ENCODE measurements at places on chromosomes 7 and 10.

DNA sequence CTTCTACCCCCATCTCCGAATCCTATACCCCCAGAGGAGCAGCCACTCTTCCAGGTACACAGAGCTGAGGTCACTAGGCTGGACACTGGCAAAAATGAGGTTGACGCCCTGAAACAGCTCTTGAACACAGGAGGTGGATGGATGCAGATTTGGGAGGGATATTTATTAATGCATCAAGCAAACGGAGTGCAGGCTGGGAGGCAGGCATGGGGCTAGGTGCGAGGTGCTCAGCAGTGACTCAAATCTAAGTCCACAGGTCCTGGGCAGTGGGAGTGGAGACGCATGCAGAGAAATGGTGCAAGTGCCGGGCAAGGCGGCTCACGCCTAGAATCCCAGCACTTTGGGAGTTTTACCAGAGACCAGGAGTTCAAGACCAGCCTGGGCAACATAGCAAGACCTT lies 11.0 kb downstream of the GUSB start:
- DNase-seq = no peak

GRCh38 chr7:11698384-11698871 lies 133.6 kb downstream of the THSD7A start:
- DNase-seq = no peak

GRCh38 chr10:91519899-91520514 lies 109.9 kb downstream of the HECTD2 start:
- no peak for DNase-seq

DNA sequence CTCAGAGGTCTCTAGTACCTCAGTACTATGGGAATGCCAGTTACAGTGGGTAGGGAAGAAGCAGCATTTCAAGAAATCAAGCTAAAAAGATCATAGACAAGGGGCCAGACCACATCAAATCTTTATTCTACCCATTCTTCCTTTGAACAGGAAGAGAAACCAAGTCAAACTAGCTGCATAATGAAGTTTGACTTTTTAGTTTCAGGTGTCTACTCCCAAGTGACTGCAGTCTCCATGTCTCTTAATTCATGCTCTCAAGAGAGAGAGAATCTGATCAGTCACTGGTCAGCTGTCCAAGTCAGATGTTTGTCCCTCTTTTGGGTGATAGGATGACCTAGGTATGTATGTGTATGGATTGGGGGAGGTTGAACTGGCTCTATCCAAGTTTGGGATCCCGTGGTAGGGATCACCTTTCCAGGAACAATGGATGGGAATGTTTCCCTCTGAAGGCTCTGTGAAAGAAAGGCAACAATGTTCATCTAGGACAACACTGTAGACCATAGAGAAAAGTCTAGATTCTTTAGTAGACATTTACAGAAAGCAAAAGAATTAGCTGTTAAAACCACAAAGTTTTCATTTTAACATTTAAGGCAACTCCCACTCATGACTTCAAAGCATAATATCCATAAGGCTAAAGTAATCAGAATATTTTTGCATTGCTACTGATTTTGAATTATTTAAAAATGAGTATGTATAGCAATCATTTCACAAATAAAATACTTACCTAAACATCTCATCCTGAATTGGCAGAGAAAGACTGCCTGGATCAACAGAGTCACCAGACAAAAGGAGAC lies 30.1 kb upstream of the PRTFDC1 start:
- DNase-seq = no peak

DNA sequence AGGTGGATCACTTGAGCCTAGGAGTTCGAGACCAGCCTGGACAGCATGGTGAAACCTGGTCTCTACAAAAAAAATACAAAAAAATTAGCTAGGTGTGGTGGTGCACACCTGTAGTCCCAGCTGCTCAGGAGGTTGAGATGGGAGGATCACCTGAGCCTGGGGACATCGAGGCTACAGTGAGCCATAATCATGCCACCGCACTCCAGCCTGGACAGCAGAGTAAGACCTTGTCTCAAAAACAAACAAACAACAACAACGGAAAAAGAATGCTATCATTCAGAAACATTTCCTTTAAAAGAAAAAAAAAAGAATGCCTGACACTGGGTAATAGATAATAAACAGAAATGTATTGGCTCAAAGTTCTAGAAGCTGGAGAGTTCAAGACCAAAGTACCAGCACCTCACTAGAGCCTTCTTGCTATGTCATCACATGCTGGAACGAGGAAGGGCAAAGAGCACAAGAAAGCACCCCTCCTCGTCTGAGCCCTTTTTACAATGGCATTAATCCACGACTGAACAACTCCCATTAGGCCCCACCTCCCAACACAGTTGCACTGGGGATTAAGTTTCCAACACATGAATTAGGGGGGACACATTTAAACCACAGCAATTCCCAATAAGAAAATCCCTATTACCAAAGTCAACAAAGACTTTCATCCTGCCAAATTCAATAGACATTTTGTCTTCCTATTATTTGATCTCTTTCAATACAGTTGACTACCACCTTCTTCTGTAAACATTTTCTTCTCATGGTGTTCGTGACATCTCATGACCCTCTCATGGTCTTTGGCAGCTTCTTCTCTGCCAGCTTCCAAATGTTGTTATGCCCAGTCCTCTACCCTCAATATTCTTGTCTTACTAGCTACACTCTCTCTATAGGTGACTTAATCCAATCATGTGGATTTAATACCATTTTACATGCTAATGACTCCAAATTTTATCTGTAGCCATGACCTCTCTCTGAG lies 20.0 kb downstream of the AKR1D1 start:
- DNase-seq = no peak

GRCh38 chr7:25256333-25256819 lies 28.1 kb upstream of the NPVF start:
- DNase-seq = no peak

DNA sequence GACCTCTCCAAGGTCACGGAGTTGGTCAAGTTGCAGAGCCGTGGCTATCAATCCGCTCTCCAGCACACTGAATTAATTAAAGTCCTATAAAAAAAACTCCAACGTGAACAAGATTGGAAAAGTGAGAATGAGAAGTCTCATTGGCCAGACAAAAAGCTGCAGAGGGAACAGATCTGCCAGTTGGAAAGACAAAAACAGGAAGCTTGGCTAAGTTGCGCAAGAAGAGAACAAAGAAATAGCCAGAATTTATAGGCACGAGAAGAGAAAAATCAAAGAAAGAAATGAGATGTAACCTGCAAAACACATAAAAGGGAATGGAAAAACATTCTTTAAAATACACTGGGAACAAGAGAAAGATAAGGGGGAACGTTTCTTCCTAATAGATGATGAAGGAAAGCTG lies 45.7 kb upstream of the CRTAC1 start:
- DNase-seq = no peak

DNA sequence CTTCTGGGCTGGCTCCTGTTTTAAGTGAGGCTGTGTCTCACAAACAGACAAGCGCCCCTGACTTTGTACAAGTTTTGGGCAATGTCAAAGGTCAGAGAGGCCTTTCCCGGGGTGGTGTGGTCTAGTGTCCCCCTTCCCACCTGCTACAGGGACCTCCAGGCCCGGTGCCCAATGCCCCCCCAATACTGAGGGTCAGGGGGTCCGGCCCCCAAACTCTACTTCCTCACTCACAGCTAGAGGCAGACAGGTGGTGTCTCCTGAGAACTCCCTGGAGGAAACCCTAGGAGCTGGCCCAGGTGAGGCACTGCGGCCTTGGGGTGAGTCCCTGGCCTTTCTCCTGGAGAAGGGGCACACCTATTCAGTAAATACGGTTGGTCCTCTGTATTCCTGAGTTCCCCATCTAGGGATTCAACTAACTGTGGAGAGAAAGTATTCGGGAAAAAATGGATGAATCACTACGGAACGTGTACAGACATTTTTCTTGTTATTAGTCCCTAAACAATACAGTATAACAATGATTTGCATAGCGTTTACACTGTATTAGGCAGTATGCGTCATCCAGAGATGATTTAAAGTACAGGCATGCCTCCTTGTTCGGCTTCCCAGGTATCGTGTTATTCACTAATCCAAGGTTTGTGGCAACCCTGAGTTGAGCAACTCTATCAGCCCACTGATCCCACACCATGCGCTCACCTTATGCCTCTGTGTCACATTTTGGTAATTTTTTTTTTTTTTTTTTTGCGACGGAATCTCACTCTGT lies 308.1 kb downstream of the WDR37 start:
- no peak for DNase-seq

DNA sequence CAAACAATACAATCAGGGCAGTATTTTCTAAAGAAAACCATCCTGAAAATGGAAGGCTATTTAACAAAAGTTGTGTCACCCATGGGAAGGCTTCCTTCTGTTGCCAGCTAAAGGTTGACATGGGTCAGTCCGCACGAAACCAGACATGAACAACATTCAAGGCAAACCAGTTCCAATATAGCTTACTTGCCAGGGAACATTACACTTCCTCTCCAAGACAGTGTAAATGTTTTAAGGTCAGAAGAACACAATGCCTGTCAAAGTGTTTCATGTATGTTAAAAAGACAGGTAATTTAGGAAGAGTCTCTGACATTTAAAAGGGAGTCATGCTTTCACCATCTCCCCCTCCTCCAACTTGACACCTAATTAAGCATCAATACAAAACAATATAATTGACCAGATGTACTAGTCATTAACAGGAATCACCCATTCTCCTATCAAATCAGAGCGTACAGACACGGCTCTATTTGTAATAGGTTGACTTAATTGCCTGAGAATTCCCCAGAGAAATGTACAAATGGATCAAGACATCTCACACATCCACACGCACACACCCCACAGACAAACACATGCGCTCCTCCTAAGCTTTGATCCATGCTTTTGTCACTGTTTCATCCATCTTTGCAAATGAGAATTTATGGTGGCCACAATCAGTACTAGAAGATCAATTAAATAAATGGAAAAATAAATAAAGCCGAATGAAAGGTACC lies 69.5 kb downstream of the CACNA2D1 start:
- no peak for DNase-seq

- DNase-seq = peak; percentile 51
These were observed 11.4 kb downstream of the KDM7A start for GRCh38 chr7:140165422-140165821.

GRCh38 chr10:77157248-77158019 lies 480.2 kb downstream of the KCNMA1 start:
- no peak for DNase-seq

DNA sequence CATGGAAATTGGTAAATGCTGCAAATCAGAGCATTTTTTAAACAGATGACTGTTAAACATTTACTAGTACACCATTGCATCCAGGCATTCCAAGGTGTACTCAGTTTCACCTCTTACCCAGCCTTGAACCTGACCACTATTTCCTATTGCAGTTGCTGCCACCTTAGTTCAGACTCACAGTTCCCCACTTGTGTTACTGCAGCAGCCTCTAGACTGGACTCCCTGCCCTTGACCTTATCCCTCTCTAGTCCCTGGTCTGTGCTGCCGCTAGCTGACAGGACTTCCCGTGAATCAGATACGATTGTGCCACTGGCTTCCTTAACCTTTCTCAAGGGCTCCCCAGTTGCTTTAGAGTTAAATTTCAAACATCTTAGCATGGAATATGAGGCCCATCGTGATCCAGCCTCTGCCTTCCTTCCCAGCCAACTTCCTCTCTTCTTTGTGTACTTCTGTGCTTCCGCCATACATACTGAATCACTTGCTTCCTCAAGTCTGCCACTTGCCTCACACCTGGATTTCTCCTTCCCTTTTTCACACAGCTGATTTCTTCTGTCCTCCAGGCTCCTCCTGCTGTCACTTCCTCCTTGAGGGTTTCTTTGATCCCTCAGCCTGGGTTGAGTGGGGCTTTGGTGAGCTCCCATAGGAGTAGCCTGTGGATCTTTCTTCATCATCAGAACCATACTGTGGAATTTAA lies 118.7 kb upstream of the GJD4 start:
- DNase-seq = no peak

DNA sequence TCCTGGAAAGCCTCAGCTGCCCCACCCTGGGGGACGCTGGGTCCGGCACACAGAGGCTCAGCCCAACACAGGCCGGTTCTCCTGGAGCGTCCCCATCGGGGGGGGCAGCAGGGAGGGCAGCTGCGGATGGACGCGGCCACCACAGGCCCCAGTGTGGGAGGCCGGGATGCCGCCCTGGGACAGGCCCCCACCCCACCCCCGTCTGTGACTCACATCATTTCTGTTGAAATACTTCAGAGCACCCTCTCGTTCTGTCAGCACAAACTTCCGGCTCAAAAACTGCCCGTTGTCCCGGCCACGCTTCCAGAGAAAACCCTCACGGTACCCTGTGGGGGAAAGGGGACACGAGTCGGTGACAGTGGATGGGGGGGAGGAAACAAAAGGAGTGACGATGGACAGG lies 28.5 kb downstream of the GET4 start:
- no peak for DNase-seq

DNA sequence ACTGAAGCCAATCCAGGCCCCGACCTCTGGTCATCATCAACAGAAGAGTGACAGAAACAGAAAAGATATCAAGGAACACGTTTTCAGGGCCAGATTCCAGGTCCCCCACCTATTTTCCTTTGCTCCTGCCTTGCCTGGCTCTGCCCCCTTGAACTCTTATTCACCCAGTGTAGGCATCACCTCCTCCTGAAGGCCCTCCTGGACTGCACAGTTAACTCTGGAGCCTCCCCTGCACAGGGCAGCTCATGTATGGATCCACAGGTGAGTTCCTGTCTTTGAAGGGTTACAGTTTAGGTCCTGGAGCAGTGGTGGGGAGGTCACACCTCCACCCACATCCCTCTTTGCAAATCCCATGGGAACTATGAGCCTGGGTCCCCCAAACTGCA lies 163.3 kb upstream of the TNRC18 start:
- DNase-seq = no peak

DNA sequence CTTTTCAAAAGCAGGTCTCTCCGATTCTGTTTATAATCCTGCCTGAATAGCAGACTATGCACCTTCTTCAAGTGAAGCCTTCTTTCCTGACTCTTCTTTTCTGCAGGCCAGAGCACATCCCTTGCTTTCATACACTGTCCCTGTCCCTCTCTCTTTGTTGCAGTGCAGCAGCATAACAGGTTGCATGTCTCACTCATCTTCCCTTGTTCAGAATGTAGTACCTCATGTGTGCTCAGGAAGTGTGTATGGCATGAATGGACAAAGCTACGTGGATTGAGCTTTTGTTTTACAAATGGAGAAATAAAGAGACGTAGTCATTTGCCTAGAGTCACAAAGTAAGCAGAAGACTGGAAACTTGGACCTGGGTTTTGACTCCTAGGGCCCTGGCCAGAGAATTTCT lies 68.0 kb downstream of the PTPRZ1 start:
- DNase-seq = no peak

DNA sequence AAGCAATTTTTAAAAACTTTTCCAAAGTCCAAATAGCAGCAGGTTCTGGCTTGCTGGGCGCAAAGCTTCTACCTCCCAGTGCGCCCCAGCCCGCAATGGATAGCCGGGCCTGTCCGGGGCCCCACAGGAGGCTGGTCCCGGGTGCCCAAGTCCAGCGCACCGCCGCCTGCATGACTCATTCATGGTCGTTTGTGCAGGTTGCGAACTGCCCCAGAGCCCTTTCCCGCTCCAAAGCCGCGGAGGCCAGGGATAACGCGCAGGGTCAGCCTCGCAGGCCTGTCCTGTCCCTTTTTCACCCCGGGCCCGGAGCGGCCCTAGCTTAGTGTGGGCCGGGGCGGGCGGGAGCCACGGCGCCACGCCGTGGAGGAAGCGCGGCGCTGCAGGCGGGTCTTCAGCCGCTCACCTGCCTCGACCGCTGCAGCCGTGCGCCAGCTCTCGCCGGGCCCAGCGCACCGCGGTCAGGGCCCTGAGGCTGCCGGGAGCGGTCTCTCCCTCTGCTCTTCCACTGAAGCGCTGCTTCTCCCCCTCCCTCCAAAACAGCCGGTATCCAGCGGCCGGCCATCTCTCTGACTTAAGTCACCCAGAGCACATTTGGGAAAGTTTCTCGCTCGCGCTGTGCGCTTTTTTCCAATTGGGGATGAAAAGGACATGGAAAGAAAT lies 1.7 kb upstream of the EGR2 start:
- no peak for DNase-seq

- no peak for DNase-seq
These were observed 55.5 kb downstream of the SYPL1 start for GRCh38 chr7:106056513-106057203.

All from non-pigmented ciliary epithelial cell (primary cell).